ENCODE measurements at places on chromosomes 5 and 9.

- DNase-seq, result no peak
Measured at GRCh38 chr5:84378961-84379360, 5.7 kb downstream of the EDIL3 start.

DNA sequence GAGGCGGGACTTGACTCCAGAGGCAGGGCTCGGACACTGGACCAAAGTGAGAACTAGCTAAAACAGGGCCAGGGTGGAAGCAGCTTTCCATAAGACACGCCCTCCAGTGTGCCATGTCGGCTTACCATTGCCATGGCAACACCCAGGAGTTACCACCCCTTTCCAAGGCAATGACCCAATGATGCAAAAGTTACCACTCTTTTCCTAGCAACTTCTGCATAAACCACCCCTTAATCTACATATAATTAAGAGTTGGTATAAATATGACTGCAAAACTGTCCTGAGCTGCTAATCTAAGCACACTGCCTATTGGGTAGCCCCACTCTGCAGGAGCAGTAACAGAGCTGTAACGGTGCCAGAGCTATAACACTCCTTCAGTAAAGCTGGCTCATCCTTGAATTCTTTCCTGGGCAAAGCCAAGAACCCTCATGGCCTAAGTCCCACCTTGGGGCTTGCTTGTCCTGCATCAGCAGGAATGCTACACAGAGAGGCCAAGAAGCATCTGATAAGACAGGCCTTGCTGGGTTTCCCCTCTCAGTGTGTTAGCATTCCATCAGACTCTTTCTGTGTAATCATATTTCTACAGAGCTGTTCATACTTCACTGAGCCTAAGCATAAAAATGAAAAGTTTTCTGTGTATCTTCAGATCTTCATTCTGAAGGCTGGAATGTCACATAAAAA is 262.7 kb upstream of the KLF9 start:
- DNase-seq, result no peak

- DNase-seq, result no peak
Measured at GRCh38 chr9:114494776-114495569, 10.3 kb downstream of the WHRN start.

GRCh38 chr5:110909415-110909814 is 162.1 kb upstream of the TSLP start:
- no peak for DNase-seq

DNA sequence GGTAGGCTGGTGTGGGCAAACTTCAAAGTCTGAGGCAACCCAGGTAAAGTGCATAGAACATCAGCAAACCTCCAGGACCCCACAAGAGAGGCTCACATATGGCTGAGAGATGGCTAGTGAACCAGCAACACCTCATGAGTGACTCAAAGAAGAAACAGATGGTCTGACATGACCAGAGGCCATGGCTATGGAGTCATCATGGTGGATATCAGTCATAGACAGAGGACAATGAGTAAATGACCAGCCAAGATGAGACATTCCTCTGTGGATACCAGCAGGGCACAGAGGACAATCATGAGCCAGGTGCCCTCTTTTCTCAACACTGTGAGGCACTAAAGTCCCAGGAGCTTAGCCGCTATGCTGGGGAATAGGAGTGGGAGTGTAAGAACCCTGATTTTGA is 180.8 kb downstream of the RASEF start:
- no peak for DNase-seq

DNA sequence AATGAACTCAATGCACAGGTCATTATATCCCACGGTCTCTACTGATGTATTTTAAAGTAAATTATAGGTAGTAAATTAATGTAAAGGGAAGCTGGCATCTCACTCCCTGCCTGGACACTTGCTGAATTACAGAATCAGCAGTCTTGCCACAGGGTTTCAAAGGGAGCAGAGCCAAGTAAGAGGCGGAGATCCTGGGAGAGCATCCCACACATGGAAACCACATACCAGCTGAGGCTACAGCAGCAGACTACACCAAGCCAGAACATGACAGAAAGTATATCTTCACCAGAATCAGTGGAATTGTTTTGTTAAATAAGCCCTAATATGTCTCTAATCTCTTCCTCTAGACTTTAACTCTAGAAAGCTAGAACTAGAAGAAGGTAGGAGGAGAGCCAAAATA is 1689.2 kb upstream of the WWC1 start:
- DNase-seq, result no peak

GRCh38 chr9:94928691-94929368 is 202.3 kb downstream of the AOPEP start:
- no peak for DNase-seq

DNA sequence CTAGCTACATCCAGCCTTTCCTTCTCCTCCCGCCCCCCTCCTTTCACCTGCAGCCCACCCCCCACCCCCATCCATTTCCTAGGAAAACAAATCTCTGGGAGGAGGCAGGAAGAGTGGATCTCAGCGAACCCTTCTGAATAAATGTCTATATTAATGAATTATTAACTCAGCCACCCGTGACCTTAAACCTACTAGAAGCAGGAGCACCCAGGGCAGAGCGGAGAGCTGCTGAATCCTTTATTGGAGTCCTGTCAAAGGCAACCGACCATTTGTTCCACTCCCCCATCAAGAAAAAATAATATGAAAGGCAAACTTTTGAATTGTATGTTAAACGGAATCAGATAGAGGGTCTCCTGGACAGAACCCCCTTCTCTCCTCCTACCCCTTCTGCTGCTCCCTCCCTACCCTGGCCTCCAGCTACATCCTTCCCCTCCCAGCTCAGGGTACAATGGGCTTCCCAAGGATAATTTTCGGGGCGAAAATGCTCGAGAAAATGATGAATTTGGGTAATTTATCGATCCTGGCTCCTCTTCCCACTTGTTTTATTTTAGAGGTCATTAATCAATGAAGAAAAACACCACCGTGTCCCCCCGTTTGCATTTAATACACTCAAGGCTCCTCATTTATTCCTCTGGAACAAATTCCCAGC is 3.3 kb upstream of the PRDM6 start:
- no peak for DNase-seq

DNA sequence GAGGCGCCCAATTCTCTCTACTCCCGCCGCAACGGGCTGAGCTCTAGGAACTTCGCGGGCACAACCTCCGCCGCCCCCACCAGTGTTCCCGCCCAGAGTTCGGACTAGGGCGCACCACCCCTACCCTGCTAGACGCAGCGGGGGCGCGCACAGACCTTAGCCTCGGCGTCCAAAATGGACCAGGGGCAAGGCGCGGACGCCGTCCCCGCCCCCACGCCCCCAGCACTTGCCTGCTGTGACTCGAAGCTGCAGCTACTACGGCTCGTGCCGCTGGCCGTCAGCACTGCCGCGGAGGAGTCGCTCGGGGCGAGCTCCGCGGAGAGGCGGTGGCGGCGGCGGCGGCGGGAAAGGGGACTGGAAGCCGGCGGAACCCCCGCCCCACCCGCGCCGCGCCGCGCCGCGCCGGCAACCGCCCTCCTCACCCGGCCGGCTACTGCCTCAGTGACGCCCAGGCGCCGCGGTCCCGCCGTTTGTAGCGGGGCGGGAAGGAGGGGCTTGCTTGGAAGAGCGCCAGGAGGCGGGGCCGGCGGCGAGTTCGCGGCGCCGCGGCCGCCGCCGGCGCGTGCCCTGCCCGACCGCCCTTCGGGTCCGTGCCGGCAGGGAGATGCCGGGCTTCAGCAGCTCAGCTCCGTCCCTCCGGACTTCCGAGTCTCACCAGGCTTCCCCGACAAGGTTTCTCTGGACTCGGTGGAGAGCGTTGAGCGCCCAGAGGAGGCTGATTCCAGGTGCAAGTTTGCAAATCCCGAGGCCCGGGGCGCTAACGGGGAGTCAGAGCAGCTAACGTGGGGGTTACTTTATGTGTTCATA is 4.5 kb downstream of the ELAVL2 start:
- DNase-seq, result no peak

- DNase-seq, result no peak
Measured at GRCh38 chr9:125172031-125172755, 17.4 kb downstream of the PPP6C start.

GRCh38 chr5:8845296-8845695 is 700.6 kb downstream of the SEMA5A start:
- DNase-seq, result no peak

GRCh38 chr9:130159915-130160670 is 12.1 kb upstream of the NCS1 start:
- DNase-seq, result no peak

GRCh38 chr9:98995971-98996504 is 52.3 kb downstream of the COL15A1 start:
- DNase-seq, result no peak

GRCh38 chr5:4570047-4570995 is 569.8 kb upstream of the ADAMTS16 start:
- DNase-seq, result no peak

GRCh38 chr9:70043285-70043684 is 363 bp upstream of the MAMDC2 start:
- DNase-seq, result no peak

- no peak for DNase-seq
Measured at GRCh38 chr9:17116400-17116837, 18.4 kb upstream of the CNTLN start.

GRCh38 chr5:40089269-40089668 is 590.4 kb upstream of the PTGER4 start:
- no peak for DNase-seq

DNA sequence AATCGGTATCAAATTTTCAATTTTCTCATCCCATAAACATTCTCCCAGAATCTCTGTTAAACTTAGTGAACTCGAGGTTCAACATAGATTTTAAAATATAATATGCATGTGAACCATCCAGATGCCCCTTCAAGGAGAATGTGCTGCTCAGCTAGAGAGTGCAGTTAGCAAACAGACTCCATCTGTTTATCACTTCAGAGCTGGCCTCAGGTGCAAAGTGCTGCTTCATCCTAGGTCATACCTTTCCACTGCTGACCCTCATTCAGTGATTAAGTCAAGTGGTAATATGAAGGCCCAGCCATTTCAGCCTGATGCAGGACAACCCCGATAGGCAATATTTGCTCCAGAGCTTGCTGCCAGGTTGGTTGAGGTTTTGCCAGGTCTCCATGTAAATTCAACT is 339.0 kb upstream of the POU5F2 start:
- DNase-seq, result no peak

DNA sequence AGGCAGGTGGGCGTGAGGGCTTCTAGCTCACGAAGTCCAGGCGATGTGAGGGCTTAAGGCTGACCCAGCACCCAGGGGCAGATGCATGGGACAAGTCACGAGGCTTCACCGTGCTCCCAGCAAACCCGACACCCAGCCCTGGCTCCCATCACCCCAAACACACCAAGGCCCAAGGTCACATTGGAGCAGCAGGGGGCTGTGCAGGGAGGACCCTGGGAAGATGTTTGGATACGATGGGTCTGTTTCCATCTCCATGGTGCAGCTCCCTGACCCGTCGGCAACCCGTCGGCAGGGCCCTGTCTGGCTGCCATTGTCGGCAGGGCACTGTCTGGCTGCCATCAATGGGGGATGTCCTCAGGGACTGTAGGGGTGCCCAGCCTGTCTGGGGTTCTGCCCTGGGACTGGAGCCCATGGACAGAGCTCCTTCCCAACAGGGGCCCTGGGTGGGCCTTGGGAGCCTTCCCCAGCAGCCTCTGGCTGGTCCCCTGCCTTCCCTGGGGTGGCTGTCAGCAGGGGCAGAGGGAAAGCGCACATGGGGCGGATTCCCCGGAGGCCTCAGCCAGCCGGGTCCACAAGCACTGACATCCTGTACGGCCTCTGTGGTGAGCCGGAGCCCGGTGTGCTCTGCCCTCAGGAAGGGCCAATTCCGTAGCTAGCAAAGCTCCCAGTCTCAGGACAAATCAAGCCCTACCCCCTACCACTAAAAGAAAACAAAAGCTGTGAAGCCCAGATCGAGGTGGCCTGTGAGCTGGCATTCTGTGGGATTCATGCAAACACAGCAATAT is 47.1 kb downstream of the NACC2 start:
- no peak for DNase-seq

DNA sequence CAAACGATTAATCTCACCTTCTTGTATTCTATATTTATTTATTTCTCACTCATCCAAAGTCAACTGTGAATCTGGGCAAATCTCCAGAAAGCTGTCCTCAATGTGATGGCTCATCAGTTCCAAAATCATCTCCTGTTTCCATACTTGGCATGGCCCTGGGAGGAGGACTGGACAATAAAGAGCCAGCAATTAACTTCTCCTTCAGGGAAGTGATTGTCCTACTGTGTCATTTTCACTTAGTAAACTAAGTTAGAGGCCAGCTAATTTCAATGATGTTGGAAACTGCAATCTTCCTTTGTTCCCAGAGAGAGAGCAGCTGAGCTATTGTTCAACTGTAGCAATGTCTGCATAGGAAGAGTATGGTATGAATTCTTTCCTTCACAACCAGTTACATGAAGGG is 17.5 kb downstream of the CDH12 start:
- DNase-seq, result no peak

- DNase-seq, result no peak
Measured at GRCh38 chr5:147485046-147485445, 24.8 kb downstream of the DPYSL3 start.

DNA sequence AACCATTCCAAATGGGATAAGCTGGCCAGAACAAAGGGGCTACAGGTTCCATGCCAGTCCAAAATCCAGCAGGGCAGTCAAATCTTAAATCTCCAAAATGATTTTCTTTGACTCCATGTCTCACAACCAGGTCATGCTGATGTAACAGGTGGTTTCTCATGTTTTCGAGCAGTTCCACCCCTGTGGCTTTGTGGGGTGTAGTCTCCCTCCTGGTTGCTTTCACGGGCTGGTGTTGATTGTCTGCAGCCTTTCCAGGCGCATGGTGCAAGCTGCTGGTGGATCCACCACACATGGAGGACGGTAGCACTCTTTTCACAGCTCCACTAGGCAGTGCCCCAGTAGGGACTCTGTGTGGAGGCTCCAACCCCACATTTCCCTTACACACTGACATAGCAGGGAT is 425.5 kb upstream of the FTMT start:
- DNase-seq, result no peak

DNA sequence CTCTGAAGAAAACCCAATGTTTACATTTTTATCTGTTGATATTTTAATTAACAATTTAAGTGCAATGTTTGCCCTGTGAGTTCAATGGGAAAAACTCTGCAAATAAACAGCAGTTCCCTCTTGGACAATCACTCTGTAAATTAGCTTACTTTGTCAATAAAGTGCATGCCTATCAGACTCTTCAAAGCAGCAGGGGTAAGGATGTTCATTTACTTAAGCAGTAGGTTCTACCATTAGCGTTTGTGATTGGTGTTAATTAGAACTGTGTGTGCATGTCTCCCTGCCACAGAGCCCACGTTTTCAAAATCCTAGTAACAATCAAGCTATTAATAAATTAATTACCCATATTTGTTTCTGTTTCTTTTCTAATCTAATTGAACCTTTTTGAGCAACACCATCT is 1921.6 kb upstream of the WWC1 start:
- no peak for DNase-seq

GRCh38 chr9:16401701-16402100 is 468.8 kb downstream of the BNC2 start:
- no peak for DNase-seq

DNA sequence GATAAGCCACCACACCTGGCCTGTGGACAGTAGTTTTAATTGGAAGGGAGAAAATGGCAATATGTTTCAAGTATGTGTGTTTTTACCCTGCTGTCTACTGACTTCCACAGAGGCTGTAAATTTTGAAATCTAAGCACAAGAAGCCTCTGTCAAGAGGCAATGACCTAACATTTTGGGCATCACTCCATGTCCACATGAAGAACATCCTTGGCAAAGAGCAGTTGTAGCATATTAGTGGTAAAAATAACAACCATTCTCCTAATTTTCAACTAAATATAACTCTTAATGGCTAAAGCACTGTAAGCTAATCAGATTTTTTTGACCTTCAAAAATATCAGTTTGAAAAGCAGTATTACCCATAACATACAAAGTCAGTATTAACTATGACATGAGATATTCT is 100.3 kb upstream of the APC start:
- DNase-seq, result no peak

Measured in stimulated activated CD8-positive, alpha-beta memory T cell treated with anti-CD3 and anti-CD28 coated beads, Interleukin-7, amount 100 ng/mL, for 48 hours (primary cell).